Karpas-422 (cell line): ENCODE measurements at places on chromosomes 1 and 21.

- no peak for DNase-seq
These were observed 43.7 kb downstream of the BTBD8 start for GRCh38 chr1:92123868-92124267.

DNA sequence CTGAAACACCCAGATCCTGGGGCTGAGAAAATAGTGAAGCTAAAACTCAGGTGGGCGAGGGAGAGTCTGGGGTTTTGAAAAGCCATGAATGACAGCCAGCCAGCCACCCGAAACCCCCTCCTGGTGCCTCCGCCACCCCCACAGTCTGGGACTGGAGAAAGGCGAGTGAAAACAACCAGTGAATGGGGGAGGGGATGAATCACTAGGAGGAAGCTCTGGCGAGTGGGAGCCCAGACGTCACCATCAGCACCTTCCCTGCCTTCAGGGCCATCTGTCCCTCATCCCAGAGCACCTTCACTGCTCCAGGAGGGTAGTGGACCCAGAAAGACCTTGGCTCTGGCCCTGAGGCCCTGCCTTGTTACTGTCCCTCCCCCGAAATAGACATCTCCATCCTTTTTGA, 9.2 kb downstream of the RORC start:
- DNase-seq = no peak

GRCh38 chr1:161171191-161171590, 5.0 kb downstream of the PPOX start:
- DNase-seq = no peak

DNA sequence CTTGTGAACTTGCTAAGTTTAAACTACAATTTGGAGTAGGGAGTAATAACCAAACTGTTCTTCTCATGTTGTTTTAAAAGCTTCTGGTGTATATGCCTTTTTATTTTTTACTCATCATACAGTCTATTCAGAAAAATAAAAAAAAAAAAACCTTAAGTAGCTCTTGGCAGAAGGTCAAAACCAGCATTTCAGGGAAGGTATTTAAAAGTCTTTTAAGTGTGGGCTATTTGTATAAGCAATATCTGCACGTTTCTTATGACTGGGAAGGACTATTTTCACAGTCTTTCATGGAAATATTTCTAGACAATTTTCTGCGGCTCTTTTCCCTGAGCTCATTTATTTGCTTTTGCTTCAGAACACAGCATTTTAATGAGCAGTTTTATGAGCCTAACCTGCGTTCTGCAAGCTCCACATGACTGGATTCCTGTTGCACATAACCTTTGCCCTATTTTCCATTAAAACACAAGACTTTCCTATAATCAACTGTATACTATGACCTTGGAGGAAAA, 60.9 kb upstream of the C1orf105 start:
- DNase-seq = no peak

DNA sequence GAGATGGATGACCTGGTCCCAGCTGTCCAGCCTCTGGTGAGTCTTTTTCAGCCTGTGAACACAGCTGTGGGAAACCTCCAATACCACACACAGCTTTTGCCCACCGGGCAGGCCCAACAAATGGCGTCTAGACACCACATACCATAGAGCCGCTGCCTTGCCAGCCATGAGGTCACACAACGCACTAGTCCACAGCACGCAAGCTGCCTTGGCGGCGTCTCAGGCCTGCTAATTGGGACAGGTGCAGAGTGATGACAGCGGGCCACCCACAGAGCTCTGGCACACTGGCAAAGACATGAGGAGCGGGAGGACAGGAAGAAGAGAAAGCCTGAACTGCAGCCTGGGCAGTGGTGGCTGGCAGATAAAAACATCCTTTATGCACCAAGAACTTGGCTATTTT, 125.5 kb downstream of the ADAMTS1 start:
- DNase-seq = no peak

DNA sequence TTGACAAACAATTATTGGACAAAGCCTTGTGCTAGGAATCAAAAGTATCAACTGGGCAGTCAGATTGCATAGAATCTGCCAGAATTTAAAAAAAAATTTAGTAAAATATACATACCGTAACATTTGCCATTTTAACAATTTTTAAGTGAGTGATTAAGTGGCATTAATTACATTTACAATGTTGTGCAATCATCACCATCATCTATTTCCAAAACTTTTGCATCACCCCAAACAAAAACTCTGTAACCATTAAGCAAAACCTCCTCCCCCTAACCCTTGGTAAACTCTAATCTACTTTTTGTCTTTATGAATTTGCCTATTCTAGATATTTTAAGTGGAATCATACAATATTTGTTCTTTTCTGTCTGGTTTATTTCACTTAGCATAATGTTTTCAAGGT, 182.8 kb downstream of the LMO4 start:
- DNase-seq = no peak

DNA sequence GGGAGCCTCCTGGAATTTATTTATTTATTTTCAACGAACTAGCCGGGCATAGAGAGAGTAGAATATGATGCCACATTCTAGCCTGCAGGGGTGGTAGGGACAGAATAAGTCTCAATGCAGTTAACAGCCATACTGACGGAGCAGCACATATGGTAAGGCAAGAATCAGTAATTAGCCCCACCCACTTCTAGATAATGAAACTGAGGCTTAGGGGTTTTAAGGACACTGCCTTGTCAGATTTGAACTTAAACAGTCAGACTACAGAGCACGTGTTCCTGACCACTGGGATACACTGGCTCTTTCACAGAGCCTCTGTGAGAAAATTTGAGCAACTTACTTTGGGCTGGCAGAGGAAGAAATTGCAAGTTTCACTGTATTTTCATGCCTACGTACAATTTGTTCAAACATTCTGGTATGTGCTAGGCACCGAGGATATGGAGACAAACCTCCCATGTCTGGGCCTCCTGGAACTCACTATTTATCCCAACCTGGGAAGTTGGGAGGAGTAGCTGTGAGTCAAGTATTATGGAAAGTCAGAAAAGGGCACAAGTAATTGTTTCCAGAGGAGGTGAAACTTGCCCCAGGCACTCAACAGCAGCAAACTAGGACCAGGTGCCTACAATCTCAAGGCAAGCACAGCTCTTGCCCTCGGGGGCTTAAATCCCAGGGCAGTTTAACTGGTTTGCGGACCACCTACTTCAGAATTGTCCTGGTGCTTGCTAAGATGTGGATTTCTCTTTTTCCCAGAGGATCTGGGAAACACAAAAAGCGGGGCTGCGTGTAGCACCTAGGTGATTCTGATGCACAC, 1.6 kb upstream of the CLIC4 start:
- peak; percentile 75 for DNase-seq

DNA sequence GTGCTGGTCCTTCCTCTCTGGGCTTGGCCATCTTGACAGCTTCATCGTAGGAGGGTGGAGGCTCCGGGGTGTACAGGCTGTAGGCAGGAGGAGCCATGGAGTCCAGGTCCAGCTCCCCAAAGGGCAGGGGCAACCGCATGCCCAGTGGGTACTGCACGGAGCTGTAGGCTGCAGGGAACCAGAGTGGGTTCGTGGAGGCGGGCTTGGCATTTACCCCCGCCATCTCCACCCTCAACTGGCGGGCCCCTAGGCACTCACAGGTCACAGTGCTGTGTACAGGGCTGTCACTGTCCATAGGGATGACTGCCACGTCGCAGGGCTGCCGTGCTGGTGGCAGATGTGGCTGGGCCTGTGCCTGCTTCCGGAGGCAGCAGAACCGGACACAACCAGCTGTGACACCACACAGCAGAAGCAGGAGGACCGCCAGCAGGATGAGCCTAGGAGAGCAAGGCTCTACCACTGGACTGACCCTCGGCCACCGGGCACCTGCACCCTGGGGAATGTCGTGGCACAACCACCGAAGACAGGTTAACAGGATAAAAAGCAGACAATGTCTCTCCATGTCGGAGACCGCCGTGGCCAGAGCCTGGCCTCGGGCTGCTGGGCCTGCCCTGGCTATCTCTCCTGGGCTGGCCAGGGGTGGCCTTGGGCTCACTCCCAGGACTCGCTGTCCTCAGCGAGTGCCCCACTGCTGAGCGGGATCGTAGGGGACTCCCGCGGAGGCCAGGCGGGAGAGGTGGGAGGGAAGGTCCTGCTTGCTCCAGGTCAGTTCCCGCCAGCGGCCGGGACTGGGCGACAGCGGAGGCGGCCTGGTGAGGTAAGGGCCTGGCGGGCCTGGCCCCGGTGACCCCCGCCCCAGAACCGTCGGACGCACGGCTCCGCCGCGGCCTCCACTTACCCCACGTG, 831 bp downstream of the TMEM52 start:
- no peak for DNase-seq

DNA sequence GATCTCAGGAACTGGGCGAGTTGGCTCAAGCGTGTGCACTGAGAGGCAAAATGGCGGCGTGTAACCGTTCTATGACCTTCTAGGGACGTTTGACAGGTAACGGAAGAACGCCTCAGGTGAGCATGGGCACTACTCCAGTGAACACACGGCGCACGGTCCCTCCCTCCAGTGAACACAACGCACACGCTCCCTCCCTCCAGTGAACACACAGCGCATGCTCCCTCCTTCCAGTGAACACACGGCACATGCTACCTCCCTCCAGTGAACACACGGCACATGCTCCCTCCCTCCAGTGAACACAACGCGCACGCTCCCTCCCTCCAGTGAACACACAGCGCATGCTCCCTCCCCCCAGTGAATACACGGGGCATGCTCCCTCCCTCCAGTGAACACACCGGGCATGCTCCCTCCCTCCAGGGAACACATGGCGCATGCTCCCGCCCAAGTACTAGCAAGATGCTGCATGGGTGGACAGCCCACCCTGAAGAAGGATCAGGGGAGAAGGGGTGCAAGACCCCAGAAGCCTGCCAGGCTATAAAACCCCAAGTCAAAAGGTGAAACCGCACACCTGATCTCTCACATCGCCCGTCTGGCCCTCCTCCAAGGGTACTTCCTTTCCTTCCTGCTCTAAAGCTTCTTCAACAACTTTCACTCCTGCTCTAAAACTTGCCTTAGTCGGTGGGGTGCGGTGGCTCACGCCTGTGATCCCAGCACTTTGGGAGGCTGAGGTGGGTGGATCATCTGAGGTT, 3.5 kb downstream of the C1orf159 start:
- no peak for DNase-seq

GRCh38 chr1:222454782-222455181, 93.1 kb downstream of the HHIPL2 start:
- DNase-seq = no peak

DNA sequence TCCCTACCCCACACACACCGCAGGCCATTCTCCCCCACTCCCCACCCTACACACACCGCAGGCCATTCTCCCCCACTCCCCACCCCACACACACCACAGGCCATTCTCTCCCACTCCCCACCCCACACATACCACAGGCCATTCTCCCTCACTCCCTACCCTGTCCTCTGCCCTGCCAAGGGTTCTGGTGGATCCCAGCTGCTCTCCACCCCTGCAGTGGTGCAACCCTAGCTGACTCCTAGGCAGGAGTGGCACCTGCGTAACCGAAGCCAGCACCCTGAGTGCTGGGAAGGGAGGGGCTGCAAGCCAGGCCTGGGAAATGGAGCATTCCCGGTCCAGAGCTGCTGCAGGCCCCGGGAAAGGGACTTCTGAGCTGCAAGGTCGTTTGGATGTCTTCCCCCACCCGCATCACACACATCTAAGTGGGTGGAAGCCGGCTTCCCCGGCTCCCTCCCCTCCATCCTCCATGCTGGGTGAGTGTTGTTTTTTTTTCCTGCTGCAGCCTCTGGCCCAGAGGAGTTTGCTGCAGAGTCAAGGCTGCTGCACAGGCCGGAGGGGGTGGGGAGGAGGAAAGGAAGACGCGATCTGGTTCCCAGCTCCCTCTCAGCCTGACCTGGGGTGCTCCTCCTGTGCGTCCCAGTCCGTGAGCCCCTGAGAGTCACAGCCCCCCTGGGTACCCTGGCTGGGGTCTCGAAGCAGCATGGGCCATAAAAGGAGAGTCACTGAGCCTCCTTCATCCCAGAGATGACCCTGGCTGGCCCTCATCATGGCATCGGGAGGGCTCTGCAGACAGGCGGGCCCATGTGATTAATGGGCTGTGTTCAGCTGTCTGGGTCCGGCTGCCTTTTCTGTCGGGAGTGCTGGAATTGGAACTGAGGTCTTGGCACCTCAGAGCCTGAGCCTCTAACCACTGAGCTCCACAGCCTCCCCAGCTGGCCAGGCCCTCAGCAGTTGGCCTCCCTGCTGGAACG, 16.1 kb downstream of the H6PD start:
- no peak for DNase-seq

DNA sequence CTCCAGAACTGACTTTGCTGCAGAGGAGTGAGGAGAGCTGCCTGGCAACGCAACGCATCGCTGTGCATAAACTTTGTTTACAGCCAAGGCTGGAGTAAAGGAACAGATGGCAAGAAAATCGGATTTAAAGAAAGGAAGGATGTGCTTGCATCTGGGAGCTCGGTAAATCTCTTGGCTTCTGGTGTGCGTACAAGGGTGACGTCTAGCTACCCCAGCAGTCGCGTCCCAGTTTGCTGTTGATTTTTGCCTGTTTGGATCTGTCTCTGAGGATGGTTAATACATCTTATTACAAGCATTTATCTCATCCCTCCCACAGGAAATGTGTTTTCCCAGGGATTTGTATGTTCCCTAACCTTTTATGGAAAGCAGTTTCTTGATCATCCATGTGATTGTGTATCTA, 73.3 kb upstream of the RALGPS2 start:
- DNase-seq = no peak

DNA sequence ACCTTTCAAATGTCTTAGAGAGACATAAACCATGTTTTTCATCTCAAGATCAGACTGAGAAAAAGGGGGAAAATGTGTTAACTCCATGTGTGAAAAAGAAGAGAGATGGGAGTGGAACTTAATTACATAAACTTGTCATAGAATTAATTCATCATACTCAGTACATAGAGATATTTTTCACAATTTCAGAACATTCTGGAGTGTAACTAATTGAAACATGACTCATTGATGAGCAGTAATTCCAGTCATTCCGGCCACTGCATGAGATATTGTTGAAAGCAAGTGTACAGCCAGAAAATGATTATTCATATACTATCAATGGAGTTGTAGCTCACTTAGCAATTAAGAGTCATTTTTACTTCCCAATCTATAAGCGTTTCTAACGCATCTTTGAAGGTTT, 739.3 kb downstream of the LTN1 start:
- no peak for DNase-seq

- DNase-seq = no peak
These were observed 187.1 kb downstream of the NRIP1 start for GRCh38 chr21:14877581-14878228.

DNA sequence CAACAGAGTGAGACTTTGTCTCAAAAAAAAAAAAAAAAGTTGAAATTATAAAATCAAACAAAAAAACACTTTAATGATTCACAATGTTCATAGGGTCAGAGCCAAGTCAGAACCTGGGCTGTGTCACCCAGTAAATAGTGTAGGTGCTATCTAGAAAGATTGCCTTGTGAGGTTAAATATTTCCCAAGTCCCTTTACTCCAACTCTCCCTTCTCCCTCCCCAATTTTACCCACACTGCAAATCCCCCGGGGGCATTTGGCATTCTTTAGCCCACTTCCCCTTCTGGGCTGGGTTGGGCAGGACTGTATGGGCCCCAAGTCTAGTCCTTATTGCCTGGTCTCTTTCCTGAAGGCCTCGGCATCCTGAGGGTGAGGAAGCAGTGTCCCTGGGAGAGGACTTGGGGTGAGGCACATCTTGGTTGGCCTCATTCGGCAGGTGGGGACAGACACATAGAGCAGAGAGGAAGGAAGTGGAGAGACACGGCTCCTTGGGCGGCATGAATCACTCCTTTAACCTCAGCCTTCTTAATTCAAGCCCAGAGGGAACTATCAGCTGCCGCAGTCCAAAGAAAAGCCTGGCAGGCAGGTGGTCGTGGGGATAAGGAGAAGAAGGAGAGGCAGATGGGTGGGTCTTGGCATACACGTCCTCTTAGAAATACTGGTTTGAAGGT, 8.2 kb downstream of the ADORA1 start:
- DNase-seq = no peak
